ENCODE measurements at places on chromosomes 7 and 10.

DNA sequence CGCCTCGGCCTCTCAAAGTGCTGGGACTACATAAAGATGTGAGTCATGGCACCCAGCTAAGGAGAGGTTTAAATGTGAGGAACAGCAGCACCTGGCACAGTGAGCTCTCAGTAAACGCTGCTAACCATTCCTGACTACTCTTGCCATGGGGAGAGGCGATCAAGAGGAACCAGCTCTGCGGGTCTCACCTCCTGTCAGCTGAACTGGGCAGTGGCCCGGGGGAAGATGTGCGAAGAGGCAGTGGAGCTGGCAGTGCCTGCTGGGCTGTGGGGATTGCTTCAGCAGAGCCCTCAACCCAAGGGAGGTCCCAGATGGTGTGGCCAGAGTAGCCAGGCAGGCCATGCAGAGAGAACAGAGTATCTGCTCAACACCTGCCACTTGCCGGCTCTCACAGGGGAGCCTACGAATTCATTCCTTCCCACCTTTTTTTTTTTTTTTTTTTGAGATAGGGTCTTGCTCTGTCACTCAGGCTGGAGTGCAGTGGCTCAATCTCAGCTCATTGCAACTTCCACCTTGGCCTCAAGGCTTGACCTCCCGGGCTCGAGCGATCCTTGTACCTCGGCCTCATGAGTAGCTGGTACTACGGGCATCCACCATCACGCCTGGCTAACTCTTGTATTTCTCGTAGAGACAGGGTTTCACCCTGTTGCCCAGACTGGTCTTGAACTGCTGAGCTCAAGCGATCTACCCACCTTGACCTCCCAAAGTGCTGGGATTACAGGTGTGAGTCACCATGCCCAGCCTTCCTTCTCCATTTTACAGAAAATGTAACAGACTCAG lies 6.8 kb downstream of the POLM start:
- no peak for DNase-seq

GRCh38 chr10:91024541-91024940 lies 103.7 kb upstream of the ANKRD1 start:
- DNase-seq: no peak

GRCh38 chr10:117005527-117006055 lies 604 bp upstream of the SHTN1 start:
- DNase-seq: no peak

DNA sequence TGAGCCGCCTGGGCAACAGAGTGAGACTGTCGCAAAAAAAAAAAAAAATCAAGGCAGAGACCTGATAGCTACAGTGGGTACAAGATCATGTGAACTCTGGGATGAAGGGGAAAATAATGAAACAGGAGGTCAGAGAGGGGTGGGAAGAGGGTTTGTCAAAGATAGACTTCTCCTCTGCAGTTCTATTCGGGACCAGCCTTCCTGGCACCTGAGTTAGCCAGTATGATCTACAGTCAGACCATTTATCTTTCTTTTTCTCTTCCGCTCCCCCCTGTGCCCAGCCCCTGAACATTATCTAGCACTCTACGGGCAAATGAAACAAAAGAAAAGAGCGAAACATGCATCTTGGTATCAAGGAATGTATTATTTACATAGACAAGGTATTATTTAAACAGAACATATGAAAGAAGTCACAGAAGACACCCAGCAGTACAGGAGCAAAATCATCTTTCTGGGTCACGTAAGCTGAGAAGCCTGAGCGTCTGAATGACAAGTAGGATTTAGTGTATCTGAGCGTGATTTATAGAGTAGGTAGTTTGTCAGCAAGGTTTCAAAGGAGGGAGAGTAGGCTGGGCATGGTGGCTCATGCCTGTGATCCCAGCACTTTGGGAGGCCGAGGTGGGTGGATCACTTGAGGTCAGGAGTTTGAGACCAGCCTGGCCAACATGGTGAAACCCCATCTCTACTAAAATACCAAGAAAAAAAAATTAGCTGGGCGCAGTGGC lies 109.0 kb downstream of the PRKCQ start:
- no peak for DNase-seq

GRCh38 chr7:154388999-154389398 lies 336.8 kb downstream of the DPP6 start:
- DNase-seq: no peak

- no peak for DNase-seq
These were observed 30.9 kb downstream of the AGR3 start for GRCh38 chr7:16850614-16851466.

GRCh38 chr7:106063024-106063423 lies 49.1 kb downstream of the SYPL1 start:
- DNase-seq: no peak

DNA sequence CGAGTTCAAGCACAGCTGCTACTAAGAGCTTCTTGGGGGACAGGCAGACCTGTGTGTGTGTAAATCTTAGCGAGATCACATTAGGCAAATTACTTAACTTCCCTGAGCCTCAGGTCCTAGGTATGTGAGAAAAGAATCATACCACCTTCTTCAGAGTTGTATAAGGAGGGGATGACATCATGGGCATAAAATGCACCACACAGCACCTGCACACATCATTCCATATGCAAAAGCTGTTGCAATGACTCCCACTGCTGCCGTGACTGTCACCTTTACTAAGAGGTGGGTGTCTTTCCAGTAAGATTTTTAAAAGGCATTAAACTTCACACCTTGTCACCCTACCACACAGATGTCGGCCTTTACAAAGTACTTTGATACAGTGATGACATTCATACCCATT lies 146.0 kb downstream of the FANK1 start:
- no peak for DNase-seq

DNA sequence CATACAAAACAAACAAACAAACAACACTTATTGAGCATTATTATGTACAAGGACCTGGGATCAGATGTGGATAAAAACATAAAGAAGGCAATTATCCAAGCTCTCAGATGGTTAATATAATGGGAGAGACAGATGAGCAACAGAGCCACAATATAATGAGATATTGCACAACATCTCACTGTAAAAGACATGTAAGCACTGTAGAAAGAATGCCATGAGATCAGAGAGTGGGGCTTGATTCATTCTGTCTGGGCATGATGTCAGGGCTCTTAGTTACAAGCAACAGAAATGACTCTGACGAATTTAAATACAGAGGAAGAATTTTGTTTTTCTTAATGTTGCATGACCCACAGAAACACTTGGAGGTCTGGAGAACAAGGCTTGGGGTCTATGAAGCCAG lies 164.7 kb upstream of the PLXDC2 start:
- no peak for DNase-seq

DNA sequence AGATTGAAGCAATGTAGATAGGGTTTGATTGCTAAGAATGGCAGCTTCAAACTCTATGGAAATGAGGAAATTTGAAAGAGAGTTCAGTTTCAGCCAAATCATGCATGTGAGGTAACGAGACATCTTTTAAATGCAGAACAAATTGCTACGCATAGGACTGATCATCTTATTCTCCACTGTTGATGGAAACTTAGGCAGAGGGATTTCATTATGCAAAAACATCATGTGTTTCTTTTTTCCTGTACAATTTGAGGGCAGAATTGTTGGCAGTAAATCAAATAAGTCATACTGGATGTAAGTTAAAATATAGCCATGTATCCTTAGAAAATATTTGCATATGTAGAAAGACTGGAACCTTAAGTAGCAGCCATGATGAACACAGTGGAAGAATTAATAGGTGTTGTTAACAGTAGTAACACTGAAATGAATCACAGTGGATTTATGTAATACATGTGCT lies 327.4 kb downstream of the CDK14 start:
- DNase-seq: no peak

- no peak for DNase-seq
These were observed 51.4 kb upstream of the EGFR start for GRCh38 chr7:54967377-54967776.
